Esophagus squamous epithelium (tissue), 5 donors: ENCODE measurements at places on chromosomes 5 and 9.

GRCh38 chr5:52728686-52729085 is 59.0 kb upstream of the ITGA1 start:
- DNase-seq: no peak

DNA sequence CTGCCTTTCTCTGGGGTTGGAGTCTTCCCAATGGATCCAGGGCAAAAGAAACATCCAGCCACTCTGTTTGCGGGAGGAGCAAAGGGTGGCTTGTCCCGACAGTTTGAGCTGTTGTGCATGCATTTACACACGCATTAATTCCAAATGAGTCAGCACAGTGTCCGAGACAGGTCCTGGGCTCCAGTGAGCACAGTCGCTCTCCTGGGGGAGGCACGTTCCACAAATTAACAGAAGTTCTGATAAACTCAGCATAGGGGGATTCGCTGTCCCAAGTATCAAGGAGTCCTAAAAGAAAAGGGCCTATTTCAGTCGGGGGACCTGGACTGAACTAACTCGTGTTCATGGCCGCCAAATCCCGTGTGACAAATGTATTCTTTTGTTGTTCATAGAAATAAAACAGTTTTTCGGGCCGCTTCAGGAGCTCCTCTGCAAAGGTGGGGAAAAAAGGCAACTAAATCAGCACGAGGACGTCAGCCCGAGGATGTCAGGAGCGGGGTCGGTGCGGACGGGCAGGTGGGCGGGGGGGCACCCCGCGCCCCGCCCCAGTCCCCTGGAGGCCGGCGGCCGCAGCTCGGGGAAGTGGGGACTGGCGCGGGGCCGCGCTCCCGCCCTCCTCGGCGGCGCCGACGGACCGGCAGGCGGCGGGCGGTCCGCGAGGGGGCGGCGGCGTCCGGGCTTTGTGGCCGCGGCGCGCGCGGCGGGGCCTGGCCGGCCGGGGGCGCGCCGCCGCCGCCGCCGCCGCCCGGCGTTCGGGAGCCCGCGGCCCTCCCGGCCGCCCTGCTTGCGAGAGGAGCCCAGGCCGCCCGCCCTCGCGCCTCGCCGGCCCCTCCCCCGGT is at the start of gene MSANTD3:
Gene MSANTD3, plus strand, starts transcription at position 614 of the 836 bp plus-strand sequence. CDS start 14,796 bp downstream, outside the sequence.
- DNase-seq: no peak

- DNase-seq: no peak
These were observed 13.4 kb upstream of the CCDC112 start for GRCh38 chr5:115309751-115310370.

DNA sequence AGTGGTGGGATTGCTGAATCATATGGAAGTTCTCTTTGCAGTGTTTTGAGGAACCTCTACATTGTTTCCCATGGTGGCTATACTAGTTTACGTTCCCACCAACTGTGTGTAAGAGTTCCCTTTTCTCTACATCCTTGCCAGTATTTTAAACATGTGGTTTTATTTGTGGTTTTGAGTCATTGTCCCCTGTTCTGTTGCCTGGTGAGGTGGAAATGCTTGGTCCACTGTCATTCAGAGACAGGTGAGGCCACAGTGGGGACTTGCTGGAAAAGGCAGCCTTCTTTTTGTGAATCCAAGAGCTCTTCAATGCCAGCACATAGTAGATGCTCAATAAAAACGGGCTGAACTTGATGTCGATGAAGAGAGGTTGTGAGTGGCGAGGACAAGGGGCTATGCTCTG is 44.2 kb downstream of the SH3PXD2B start:
- no peak for DNase-seq

GRCh38 chr5:143516249-143516648 is 112.8 kb upstream of the NR3C1 start:
- DNase-seq: no peak

- no peak for DNase-seq
These were observed 224.8 kb downstream of the ENC1 start for GRCh38 chr5:74415695-74416102.

GRCh38 chr9:135032868-135033460 is 54.5 kb upstream of the OLFM1 start:
- DNase-seq: no peak

DNA sequence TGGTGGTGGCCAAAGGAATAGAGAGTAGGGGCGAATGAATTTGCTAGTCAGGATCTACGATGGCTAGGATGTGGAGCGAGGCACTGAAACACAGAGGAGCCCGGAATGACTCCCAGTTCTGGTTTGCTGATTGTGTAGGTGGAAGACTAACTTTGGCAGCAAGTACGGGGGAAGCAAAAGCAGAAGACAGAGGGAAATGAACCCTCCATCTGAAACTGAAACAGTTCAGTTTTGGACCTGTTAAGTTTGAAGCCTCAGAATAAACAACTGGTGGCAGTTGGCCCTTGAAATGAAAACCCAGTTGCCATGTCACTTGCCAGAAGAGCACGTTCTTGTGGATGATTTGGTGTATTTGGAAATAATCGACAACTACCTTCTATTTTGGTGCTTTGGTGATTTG is 15.4 kb upstream of the SMIM15 start:
- DNase-seq: no peak

DNA sequence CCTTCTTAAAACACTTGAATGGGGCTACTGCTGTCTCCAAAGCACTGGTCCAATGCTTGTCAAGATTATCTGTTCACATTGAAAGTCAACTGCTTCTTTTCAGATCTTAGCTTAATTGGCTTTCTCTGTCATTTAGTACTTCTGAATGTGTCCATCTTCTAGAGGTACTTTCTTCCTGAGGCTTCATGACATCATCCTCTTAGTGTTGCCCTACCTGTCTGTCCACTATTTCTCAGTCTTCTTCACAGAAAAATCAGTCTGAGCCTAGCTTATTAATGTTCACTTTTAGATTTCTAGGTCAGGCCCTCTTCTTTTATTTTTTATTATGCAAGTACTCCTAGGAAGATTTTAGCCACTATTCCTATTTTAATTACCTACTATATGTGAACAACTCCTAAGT is 899.9 kb downstream of the DTWD2 start:
- DNase-seq: no peak

GRCh38 chr9:128282500-128282899 is 6.4 kb downstream of the SWI5 start:
- DNase-seq: no peak

- no peak for DNase-seq
These were observed 207.0 kb downstream of the LRRC70 start for GRCh38 chr5:62785588-62785987.

DNA sequence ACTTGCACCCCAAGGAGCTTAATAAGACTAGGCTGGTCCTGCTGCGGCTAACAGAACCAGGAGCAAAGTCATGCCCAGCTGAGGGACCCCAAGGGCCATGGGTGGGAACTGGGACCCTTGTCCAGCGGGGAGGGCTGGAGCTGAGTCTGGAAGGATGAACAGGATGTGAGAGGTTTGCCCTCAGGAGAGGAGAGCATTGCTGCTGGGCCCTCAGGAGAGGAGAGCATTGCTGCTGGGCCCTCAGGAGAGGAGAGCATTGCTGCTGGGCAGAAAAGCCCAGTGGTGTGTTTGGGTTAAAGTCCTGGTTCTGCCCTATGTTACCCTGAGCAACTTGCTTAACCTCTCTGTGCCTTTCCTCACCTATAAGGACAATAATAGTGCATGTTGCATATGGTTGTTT is 125.8 kb downstream of the MACROH2A1 start:
- no peak for DNase-seq

DNA sequence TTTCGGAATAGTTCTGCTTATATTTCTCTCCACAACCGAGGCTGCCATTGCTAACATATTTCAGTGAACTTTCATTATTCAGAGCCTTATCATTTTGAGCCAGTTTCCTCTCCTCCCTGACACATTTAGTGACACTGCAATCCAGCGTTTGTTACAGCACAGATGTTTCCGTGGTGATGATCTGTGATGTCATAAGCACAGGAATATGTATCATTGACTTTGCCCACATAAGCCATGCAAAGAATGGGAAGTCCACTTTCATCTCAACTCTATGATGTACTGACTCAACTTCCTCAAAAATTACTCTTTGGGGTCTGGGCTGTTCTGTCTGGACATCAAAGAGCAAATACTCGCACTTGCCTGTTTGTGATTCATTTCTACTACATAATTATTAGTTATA is 291.8 kb downstream of the EBF1 start:
- no peak for DNase-seq

DNA sequence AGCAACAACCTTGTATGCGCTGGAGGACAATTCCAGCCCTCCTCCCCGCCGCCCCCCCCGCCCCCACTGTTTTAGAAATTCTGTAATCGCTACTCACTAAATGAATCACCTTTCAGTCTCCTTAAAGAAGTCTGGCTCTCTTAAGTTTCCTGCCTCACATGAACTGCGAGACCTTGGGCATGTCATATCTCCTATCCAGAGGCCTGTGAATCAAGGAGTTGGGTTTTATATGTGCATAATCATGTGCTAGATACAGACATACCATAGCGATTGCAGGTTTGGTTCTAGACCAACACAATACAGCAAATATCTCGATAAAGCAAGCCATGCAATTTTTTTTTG is 337 bp upstream of the DMAC1 start:
- DNase-seq: no peak

- DNase-seq: no peak
These were observed 216.0 kb downstream of the KDM4C start for GRCh38 chr9:6973762-6974161.

- DNase-seq: no peak
These were observed 40.0 kb upstream of the SPTLC1 start for GRCh38 chr9:92155221-92155620.

- DNase-seq: no peak
These were observed 177.4 kb upstream of the GLRA1 start for GRCh38 chr5:152102057-152102456.

- no peak for DNase-seq
These were observed 28.7 kb upstream of the PALM2AKAP2 start for GRCh38 chr9:109751253-109751652.

- DNase-seq: no peak
These were observed 416.2 kb downstream of the SPOCK1 start for GRCh38 chr5:137082951-137083350.

DNA sequence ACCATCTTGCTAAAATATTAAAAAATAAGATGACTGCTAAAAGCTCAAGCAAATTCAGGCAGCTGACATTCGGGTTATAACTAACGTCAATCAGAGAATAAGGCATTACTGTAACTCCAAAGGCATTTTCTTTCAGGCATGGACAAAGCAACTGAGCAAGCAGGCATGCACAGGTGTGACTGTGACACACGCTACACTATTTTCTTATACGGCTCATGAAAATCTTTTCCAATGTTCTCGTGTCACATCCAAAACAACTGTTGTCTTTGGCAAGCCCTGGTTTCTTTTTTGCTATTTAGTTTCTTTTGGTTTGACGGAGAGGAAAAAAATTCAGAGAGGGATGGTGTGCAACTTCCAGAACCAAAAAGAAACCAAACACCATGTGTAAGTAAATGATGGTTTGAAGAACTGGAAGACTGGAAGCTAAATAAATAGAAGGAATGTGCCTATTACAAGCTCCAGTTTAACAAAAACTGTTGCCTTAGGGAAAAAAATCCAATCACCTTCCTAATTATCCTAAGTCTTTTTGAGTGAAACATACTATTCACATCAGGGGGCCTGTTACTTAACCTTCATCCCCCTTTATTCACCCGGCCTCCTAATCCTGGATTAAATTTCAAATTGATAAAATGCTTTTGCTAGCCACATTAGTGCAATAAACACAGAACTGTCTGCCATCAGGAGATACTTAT is 277.6 kb downstream of the PSAT1 start:
- no peak for DNase-seq

- DNase-seq: no peak
These were observed 15.4 kb downstream of the CCNJL start for GRCh38 chr5:160297004-160297403.

- DNase-seq: no peak
These were observed 16.9 kb downstream of the S1PR3 start for GRCh38 chr9:89008055-89008743.

- no peak for DNase-seq
These were observed 20.8 kb upstream of the CTNNA1 start for GRCh38 chr5:138732466-138732865.

GRCh38 chr5:169808118-169808581 is 171.1 kb downstream of the DOCK2 start:
- DNase-seq: no peak

- DNase-seq: no peak
These were observed 23.2 kb upstream of the RAI14 start for GRCh38 chr5:34632807-34633422.

GRCh38 chr9:89195131-89195797 is 16.6 kb upstream of the SHC3 start:
- no peak for DNase-seq

DNA sequence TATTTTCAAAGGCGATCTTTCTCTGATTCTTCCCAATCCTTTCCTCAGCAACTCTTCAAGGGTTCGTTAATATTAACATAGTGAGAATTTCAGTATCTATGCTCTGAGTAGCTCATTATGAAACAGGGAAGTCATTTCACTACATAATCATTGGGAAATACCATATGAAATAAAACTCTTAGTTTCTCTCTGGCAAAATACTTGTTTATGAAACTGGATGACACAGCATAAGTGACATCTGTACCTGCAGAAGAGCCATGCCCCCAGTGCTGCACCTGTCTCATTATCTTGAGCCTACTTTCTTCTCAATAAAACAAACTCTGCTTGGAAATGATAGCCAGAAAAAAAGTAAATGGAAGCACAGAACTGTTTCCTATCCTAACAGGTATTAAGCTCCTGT is 33.8 kb upstream of the OTULIN start:
- DNase-seq: no peak

DNA sequence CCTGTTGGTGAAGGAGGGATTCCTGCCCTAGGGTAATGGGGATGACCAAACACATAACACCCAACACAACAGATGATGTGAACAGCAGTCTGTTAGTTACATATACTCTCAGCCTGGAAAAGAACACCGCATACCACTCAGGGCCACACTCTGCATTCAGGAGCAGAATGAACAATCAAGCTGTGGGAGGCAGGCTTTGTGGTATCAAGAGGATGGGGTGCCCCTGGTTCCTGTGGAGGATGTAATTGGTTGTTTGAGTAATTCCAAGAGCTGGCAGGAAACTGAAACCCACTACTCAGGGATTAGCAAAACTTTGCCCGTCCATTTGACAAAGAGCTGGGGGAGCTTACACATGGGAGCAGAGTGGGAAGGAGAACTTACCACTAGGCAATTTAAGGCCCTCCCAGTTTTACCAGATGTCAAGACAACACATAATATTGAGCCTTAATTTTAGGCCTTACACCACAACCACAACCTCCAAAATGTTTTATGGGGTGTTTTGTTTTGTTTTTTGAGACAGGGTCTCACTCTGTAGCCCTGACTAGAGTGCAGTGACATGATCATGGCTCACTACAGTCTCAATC is 15.6 kb upstream of the PRKAA1 start:
- DNase-seq: no peak

- no peak for DNase-seq
These were observed 125.1 kb upstream of the FST start for GRCh38 chr5:53355316-53355715.

- DNase-seq: no peak
These were observed 45.6 kb upstream of the SLC30A5 start for GRCh38 chr5:69048230-69048629.

- no peak for DNase-seq
These were observed 297.4 kb upstream of the TAS2R1 start for GRCh38 chr5:9927521-9927997.

GRCh38 chr9:126222363-126222834 is 104.2 kb upstream of the MVB12B start:
- no peak for DNase-seq
